ENCODE measurements at places on chromosomes 1 and 21.

- no peak overlapping the region for H3K4me3 ChIP-seq
- H3K27ac ChIP-seq = no peak overlapping the region
- no peaks in the 10 kb centered on the region for H3K4me1 ChIP-seq
- peaks cover 1% of the 10 kb centered on the region for H3K36me3 ChIP-seq
- no peaks in the 10 kb centered on the region for H3K27me3 ChIP-seq
These were observed 40.5 kb upstream of the PAXBP1 start for GRCh38 chr21:32812035-32812434.

- H3K36me3 ChIP-seq = no peaks in the 10 kb centered on the region
- no peak overlapping the region for H3K27ac ChIP-seq
- no peak overlapping the region for H3K4me3 ChIP-seq
- no peaks in the 10 kb centered on the region for H3K27me3 ChIP-seq
- H3K4me1 ChIP-seq = peaks cover 20% of the 10 kb centered on the region
- DNase-seq = peak; percentile 85
These were observed 36.6 kb downstream of the RABIF start for GRCh38 chr1:202852163-202852904.

DNA sequence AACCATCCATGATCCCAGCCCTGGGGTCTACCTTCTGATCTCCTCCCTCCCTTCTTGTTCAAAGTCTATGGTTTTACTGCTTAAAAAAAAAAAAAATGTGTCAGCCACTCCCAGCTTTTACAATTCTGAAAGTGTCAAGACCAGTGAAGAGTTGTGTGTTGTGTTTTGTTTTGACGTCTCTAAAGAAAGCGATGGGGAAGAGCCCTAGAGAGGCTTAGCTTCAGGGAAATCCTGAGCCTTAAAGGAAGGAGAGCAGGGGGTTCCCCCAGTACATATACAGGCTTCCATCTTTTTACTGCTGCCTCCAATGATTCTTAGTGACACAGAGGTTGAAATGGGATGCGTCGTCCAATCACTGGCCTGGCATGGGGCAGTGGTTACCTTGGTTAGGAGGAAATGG, 13.9 kb upstream of the FMOD start:
- no peak overlapping the region for H3K27ac ChIP-seq
- no peak overlapping the region for H3K4me3 ChIP-seq
- no peaks in the 10 kb centered on the region for H3K36me3 ChIP-seq
- H3K4me1 ChIP-seq = no peaks in the 10 kb centered on the region
- peaks cover 38% of the 10 kb centered on the region for H3K27me3 ChIP-seq

- H3K4me3 ChIP-seq = no peak overlapping the region
- DNase-seq = no peak
- H3K4me1 ChIP-seq = peaks cover 49% of the 10 kb centered on the region
- H3K27me3 ChIP-seq = no peaks in the 10 kb centered on the region
These were observed 45.2 kb downstream of the RPS6KA1 start for GRCh38 chr1:26574719-26575251.

GRCh38 chr1:53799141-53799540, 39.0 kb downstream of the NDC1 start:
- H3K27me3 ChIP-seq = no peaks in the 10 kb centered on the region
- no peak overlapping the region for H3K27ac ChIP-seq
- H3K36me3 ChIP-seq = peaks cover 55% of the 10 kb centered on the region
- no peaks in the 10 kb centered on the region for H3K4me1 ChIP-seq

- H3K4me1 ChIP-seq = peaks cover 2% of the 10 kb centered on the region
- H3K27ac ChIP-seq = no peak overlapping the region
- H3K27me3 ChIP-seq = peaks cover 5% of the 10 kb centered on the region
- no peak overlapping the region for H3K4me3 ChIP-seq
- no peak for DNase-seq
- no peaks in the 10 kb centered on the region for H3K36me3 ChIP-seq
These were observed 145.7 kb upstream of the TIAM1 start for GRCh38 chr21:31489726-31490125.

GRCh38 chr1:186865857-186866256, 37.1 kb downstream of the PLA2G4A start:
- H3K4me1 ChIP-seq = peaks cover 3% of the 10 kb centered on the region
- no peak for DNase-seq
- no peak overlapping the region for H3K4me3 ChIP-seq
- peaks cover 1% of the 10 kb centered on the region for H3K27me3 ChIP-seq

DNA sequence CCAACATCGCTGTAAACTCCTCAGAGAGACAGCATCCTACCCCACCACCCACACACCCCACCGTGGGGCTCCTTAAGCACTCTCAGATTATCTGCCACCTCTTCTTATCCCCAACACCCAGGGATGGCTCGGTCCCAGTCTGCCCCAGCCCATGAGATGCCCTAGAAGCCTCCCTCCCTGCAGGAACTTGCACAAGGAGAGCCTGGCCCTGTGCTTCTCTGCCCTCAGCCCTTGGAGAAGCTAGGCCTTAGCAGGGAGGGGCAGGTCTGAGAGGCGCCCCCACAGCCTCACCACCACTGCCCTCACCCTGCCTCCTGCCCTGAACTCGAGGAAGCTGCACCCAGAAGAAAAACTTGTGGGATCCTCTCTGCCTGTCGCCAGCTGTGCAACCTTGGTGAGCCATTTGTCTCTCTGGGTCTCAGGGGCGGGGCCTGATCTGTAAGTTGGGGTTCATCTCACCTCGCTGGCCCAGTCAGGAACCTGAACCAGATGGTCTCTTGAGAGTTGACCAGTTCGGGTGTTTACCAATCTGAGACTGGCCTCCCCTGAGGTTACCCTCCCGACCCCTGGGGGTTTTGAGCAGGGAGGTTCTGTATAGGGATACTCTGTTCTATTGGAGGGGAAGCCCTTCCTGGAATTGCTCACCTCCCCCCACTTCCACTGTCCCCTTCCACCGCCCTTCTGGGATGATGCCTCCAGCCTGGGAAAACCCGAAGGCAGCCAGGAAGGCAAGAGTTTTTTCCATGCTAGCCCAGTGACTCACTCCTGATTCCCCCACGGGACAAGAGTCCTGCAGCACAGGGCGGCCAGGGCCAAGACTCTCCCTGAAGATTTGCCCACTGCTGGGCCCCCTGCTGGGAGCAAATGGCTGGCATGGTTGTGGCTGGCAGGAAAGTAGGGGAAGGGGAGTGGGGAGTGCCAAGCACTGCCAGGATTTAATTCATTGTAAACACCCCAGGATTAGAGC, at the start of gene S100A3:
TSS of gene S100A3 (minus strand) at position 537 of the 967 bp plus-strand sequence. CDS start 773 bp downstream, outside the sequence.
- H3K4me3 ChIP-seq = no peak within 1 kb of the TSS
- H3K4me1 ChIP-seq = peaks cover 49% of the 10 kb centered on the region
- no peak for DNase-seq
- no peaks in the 10 kb centered on the region for H3K27me3 ChIP-seq
- H3K36me3 ChIP-seq = peaks cover 8% of the 10 kb centered on the region
- peak within 1 kb of the TSS; percentile 17 for H3K27ac ChIP-seq

DNA sequence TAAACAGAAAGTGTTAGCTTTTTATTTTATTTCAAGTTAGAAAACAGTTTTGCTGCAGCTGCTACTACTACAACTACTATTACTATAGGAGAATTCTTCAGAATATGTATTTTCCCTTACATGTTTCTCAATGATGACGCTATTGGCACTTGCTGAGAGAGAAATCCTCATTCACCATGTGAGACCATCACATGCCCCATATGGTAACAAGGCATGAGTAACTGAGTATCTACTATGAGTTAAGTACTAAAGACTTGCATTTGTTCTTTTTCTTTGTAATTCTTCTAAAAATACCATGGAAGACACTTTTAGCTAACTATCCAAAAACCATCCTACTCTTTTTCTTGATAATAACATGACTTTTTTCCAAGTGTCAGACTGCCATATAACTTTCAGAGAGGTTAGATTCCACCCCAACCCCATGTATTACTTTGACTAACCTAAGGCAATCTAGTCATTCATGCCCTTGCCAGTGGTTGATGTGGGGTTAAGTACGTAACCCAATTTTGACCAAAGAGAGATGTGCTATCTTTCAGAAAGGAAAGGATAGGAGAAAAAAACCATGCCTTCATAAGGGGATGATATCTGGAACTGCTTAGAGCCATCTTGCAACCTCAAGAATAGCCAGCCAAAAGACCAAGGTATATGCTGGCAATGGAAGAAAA, 42.9 kb downstream of the COP1 start:
- H3K4me1 ChIP-seq = peaks cover 24% of the 10 kb centered on the region
- peak overlapping the region; percentile 73 for H3K27ac ChIP-seq
- no peak overlapping the region for H3K4me3 ChIP-seq
- DNase-seq = no peak
- H3K36me3 ChIP-seq = peaks cover 56% of the 10 kb centered on the region

GRCh38 chr1:184635347-184635979, 119.2 kb downstream of the EDEM3 start:
- H3K4me3 ChIP-seq = no peak overlapping the region
- H3K27me3 ChIP-seq = peaks cover 4% of the 10 kb centered on the region
- no peaks in the 10 kb centered on the region for H3K36me3 ChIP-seq
- H3K27ac ChIP-seq = no peak overlapping the region
- no peak for DNase-seq

DNA sequence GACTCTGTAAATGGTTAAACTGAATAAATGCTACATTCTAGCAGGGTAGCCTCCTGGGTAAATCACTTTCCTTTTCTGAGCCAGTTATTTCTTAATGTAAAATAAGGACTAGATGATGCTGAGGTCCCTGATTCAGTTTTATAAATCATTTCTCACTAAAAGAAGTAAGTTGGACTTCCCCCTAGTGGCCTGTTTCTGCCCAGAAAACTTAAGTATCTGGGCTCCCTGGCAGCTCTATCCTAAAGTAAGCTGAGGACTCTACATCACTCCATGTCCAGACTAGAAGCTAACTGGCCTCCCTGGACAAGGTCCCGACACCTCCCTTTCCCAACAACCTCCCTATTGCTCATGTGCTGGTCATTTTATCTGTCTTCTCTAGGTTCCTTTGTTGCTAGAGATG, 3.0 kb downstream of the GPN2 start:
- peaks cover 19% of the 10 kb centered on the region for H3K4me1 ChIP-seq
- H3K27ac ChIP-seq = no peak overlapping the region
- H3K36me3 ChIP-seq = peaks cover 53% of the 10 kb centered on the region
- H3K4me3 ChIP-seq = peak overlapping the region; percentile 43

DNA sequence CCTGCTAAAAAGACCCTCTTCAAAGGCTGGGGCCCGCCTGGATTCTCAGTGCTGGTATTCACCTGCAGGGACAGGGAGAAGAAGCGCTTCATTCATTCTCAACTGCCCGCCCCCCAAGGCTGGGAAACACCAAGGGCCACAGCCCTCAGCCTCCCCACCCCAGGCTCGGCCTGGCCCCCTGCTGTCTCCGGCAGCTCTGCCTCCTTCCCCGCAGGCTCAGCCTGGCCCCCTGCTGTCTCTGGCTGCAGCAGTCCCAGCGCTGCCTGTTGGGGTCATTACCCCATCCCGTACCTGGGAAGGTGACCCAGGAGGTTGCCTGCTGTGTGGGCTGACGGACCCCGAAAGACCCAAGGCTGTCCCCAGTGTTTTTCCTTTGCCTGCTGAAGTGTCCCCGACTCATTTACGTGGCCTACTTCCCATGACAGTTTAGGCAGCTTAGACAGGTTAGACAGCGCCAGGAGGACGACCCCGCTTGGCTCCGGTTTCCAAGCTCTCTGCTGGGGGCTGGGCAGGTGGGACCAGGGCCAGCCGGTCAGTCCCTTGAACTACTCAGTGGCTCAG, 22.9 kb upstream of the CLSTN1 start:
- no peak for DNase-seq
- peaks cover 6% of the 10 kb centered on the region for H3K27me3 ChIP-seq
- no peaks in the 10 kb centered on the region for H3K36me3 ChIP-seq
- no peak overlapping the region for H3K4me3 ChIP-seq

- no peak overlapping the region for H3K4me3 ChIP-seq
- H3K36me3 ChIP-seq = peaks cover 41% of the 10 kb centered on the region
- H3K27ac ChIP-seq = no peak overlapping the region
- no peaks in the 10 kb centered on the region for H3K27me3 ChIP-seq
These were observed 12.8 kb downstream of the PMVK start for GRCh38 chr1:154923695-154924094.

GRCh38 chr1:54367613-54368012, 38.6 kb downstream of the SSBP3 start:
- H3K4me3 ChIP-seq = no peak overlapping the region
- H3K36me3 ChIP-seq = peaks cover 28% of the 10 kb centered on the region
- no peak overlapping the region for H3K27ac ChIP-seq
- peaks cover 45% of the 10 kb centered on the region for H3K4me1 ChIP-seq
- no peaks in the 10 kb centered on the region for H3K27me3 ChIP-seq

GRCh38 chr1:49765034-49765433, 258.7 kb downstream of the AGBL4 start:
- DNase-seq = no peak
- no peak overlapping the region for H3K27ac ChIP-seq
- no peak overlapping the region for H3K4me3 ChIP-seq
- no peaks in the 10 kb centered on the region for H3K36me3 ChIP-seq

DNA sequence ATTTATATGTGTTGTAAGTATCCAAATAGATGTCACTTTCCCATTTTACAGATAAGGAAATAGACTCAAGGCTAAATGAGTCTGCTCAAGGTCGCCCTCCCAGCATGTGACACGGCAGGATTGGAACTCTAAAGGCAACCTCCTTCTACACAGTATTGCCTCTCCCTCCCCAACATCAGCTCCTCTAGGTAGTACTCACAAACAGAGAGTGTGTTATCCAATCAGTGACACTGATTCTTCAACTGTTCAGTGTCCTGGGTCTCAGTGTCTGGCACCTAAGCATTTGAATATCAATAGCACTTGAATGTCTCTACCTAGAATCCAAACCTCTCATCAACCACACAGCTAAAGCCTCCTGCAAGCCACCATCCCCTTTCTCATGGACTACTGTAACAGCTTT, 87.1 kb downstream of the DAB1 start:
- no peak for DNase-seq
- no peak overlapping the region for H3K27ac ChIP-seq
- H3K27me3 ChIP-seq = no peaks in the 10 kb centered on the region

GRCh38 chr1:186511761-186512637, 51.1 kb upstream of the PDC start:
- no peak overlapping the region for H3K4me3 ChIP-seq
- peaks cover 11% of the 10 kb centered on the region for H3K4me1 ChIP-seq
- H3K36me3 ChIP-seq = peaks cover 2% of the 10 kb centered on the region
- H3K27ac ChIP-seq = peak overlapping the region; percentile 7
- H3K27me3 ChIP-seq = peaks cover 11% of the 10 kb centered on the region
